ENCODE measurements at places on chromosomes 13 and 19. TPM values are rescaled to one million over a fixed set of nuclear protein-coding genes. Genes with fewer than 3 reads are reported as not detected.

Gene SPC24
- 1.1 TPM for total RNA-seq

Gene MBNL2
- 38.7 TPM for total RNA-seq

Gene ACER1
- not detected for total RNA-seq

Gene NKPD1
- not detected for total RNA-seq

Gene KCNJ14
- 6.1 TPM for total RNA-seq

DNA sequence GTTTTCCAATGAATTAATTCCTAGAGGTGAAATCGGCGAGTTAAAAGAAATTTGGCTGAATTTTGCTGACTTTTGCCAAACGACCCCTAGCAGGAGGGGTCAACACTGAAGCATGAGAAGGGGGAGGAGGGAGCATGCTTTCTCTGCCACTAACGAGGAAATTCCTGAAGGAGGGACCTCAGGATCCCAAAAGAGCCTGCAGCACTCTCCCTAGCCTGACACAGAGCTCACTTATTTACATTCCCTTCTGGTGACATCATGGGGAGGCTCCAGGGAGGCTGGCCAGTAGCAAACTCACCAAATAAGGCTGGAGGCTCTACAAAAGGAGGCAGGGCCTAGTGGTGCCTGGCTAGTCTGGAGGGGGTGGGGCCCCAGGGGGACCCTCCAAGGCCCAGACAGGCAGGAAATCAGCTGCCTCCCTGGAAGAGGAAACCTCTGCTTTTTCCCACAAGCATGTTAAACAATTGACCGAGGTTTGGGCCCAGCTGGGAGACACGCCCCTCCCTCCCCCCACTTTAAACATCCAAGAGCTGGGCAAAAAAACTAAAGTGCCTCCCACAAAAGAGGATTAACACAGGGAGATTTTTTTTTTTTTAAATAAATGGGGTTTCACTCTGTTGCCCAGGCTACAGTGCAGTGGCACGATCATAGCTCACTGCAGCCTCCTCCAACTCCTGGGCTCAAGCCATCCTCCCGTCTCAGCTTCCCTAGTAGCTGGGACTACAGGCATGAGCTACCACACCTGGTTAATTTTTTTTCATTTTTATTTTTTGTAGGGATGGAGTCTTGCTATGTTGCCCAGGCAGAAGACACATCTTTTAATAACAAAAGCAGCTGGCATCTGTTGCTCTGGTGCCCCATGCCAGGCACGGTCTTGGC, 2.1 kb downstream of the DAPK3 start:
- peaks cover 29% of the 10 kb centered on the region for H3K4me1 ChIP-seq
- H3K27me3 ChIP-seq: no peaks in the 10 kb centered on the region
- H3K36me3 ChIP-seq: peaks cover 48% of the 10 kb centered on the region
- peak; percentile 90 for DNase-seq
- peak overlapping the region; percentile 99 for H3K27ac ChIP-seq

- H3K27ac ChIP-seq: no peak overlapping the region
- no peak for DNase-seq
- no peaks in the 10 kb centered on the region for H3K36me3 ChIP-seq
- no peaks in the 10 kb centered on the region for H3K4me1 ChIP-seq
- no peaks in the 10 kb centered on the region for H3K27me3 ChIP-seq
These were observed 21.8 kb downstream of the HCN2 start for GRCh38 chr19:611481-611868.

DNA sequence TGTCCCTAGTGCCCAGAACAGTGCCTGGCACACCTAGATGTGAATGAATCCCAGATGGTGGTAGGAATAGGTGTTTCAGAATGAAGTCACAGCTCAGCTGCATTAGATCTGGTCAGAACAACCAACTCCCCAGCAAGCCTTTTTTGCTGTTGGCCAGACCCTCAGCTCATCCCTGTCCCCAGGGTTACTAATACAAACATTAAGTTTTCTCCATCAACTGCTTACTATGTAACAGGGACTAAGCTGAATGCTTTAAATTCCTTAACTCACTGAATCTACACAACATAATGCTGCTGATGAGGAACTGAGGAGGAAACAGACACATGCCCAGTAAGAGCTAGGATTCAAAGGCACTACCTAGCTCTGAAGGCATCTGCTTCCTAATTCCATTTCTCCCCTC, 18.8 kb downstream of the SMG9 start:
- no peaks in the 10 kb centered on the region for H3K27me3 ChIP-seq
- no peak for DNase-seq
- H3K27ac ChIP-seq: no peak overlapping the region
- H3K4me1 ChIP-seq: no peaks in the 10 kb centered on the region
- no peak overlapping the region for H3K4me3 ChIP-seq

DNA sequence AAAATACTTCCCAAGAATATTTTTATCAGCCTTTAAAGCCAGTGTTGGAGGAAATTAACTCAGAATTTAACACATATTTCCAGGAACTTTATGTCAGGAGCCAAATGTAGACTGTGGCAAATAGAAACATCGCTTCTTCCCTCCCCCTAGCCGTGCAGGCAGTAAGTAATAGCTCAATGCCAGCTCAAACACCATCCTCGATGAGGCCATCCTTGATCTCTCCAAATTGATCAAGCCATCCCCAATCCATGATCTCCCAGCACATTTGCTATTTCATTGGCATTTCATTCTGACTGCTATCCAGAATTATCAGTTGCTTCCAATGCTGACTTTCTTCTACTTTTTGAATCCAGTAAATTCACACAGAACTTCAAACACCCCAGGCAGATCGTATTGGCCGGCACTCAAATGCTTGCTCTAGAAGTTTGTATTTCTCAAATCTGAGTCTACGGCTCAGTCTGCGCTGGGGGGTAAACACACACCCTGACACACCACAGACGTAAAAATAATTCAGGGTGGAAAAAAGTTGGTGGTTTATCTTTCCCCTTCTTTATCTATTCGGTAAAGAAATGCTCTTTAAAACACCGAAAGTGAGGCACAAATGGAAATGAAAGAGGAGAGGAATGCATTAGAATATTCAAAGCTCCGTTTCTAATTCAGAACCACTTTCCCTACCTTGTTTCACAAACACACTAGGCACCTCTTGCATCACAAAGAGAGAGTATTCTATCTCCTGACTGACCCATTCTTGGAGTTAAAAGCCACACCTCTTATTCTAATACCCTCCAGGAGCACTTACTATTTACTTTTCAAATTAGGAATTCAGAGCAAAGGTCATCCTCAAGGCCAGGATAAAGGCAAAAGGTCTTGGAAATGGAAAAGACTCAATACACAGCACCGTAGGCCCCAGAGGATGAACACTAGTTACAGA, 991 bp downstream of the OBI1 start:
- H3K27ac ChIP-seq: peak overlapping the region; percentile 62
- no peaks in the 10 kb centered on the region for H3K36me3 ChIP-seq
- H3K27me3 ChIP-seq: no peaks in the 10 kb centered on the region
- no peak for DNase-seq
- H3K4me1 ChIP-seq: peaks cover 3% of the 10 kb centered on the region
- H3K4me3 ChIP-seq: peak overlapping the region; percentile 94

DNA sequence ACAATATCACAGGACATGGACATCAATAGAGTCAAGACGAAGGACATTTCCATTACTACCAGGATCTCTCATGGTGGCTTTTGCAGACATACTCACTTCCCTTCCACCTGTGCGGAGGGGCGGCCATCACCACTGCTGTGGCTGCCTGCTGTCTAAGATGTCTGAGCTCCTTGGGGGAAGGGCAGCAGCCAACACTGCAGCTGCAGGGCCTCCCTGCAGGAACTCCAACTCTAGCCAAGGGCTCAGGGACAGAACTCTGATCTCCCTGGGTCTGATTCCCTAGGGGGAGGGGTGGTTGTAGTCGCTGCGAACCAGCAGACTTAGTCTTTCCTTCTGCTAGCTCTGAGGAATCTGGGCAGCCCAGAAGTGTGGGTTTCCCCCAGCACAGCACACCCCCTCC, 78.9 kb upstream of the ANKRD10 start:
- H3K36me3 ChIP-seq: no peaks in the 10 kb centered on the region
- no peak for DNase-seq
- H3K4me1 ChIP-seq: no peaks in the 10 kb centered on the region
- no peaks in the 10 kb centered on the region for H3K27me3 ChIP-seq
- H3K27ac ChIP-seq: no peak overlapping the region

DNA sequence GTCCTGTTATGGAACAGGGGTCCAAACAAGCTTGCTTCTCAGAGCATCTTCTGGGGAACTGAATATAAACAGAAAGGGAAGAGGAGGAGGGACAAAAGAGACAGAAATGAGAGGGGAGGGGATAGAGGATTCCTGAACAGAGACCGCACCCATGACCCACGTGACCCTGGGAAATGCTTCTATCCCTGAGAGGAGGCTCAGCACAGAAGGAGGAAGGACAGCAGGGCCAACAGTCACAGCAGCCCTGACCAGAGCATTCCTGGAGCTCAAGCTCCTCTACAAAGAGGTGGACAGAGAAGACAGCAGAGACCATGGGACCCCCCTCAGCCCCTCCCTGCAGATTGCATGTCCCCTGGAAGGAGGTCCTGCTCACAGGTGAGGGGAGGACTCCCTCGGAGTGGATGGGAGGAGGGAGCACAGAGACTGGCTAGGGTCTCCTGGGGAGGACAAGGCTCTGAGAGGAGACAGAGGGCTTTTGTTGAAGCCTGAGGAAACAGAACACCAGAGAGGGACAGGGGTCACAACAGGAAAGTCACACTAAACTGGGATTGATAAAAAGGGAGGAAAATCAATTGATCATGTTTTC, at the start of gene CEACAM6:
Gene CEACAM6, plus strand, starts transcription at position 203 of the 586 bp plus-strand sequence. Its CDS starts 109 bp downstream, at position 312.
- no peak for DNase-seq
- no peak within 1 kb of the TSS for H3K27ac ChIP-seq
- H3K4me3 ChIP-seq: no peak within 1 kb of the TSS
- H3K36me3 ChIP-seq: no peaks in the 10 kb centered on the region
- H3K4me1 ChIP-seq: no peaks in the 10 kb centered on the region
- H3K27me3 ChIP-seq: no peaks in the 10 kb centered on the region

- H3K27me3 ChIP-seq: no peaks in the 10 kb centered on the region
- peaks cover 31% of the 10 kb centered on the region for H3K36me3 ChIP-seq
- H3K4me1 ChIP-seq: no peaks in the 10 kb centered on the region
- no peak for DNase-seq
These were observed 106.4 kb upstream of the MLNR start for GRCh38 chr13:49113526-49114286.

- no peaks in the 10 kb centered on the region for H3K27me3 ChIP-seq
- H3K4me1 ChIP-seq: peaks cover 2% of the 10 kb centered on the region
- no peak overlapping the region for H3K27ac ChIP-seq
- H3K36me3 ChIP-seq: peaks cover 16% of the 10 kb centered on the region
- no peak for DNase-seq
- no peak overlapping the region for H3K4me3 ChIP-seq
These were observed 8.8 kb downstream of the MFSD12 start for GRCh38 chr19:3548606-3549005.

DNA sequence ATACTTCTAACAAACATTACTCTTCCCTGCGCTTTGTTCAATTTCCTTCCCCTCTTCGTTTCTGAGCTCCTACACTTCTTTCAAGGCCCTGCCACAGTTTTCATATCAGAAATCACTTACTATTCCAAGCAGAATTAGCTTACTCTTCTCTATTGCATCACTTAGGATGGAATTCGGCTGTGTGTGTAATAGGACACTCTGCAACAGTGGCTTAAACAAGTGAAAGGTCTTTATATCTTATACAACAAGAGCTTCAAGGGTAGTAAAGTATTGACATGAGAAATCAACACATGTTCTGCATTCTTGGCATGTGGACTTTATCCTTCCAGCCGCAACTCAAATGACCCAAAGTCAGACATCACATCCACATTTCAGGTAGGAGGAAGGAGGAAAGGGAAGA, 279.6 kb downstream of the PCDH20 start:
- no peaks in the 10 kb centered on the region for H3K4me1 ChIP-seq
- no peaks in the 10 kb centered on the region for H3K27me3 ChIP-seq
- H3K4me3 ChIP-seq: no peak overlapping the region
- no peaks in the 10 kb centered on the region for H3K36me3 ChIP-seq
- no peak for DNase-seq

GRCh38 chr13:102680133-102680717, 14.6 kb downstream of the METTL21C start:
- no peak overlapping the region for H3K27ac ChIP-seq
- no peak for DNase-seq
- H3K36me3 ChIP-seq: peaks cover 9% of the 10 kb centered on the region
- H3K4me3 ChIP-seq: no peak overlapping the region
- H3K27me3 ChIP-seq: no peaks in the 10 kb centered on the region
- no peaks in the 10 kb centered on the region for H3K4me1 ChIP-seq

DNA sequence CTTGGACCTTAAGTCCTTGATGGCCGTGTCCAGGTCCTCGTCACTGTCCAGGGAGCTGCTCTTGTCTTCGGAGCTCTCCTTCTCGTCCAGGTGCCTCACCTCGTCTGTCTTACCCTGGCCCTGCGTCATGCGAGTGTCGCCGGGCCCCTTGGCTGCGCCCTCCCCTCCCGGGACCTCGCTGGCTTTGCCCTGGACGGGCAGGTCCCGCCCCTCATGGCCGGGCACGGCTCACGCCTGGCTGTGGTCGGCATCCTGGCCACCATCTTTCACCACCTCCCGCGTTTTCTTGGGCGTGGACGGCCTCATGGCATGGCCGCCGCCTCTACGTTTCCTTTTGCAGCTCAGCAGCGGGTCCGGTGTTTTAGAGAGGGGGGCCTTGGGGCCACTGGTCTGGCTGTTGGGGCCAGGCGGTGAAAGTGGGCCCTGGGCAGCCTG, 14.8 kb downstream of the RB1 start:
- no peak for DNase-seq
- peak overlapping the region; percentile 22 for H3K4me3 ChIP-seq
